ENCODE measurements at places on chromosomes 7 and 10.
A peak's percentile ranks its signal among the peaks of the same experiment; 100 is the strongest.

- no peak for DNase-seq
Measured at GRCh38 chr7:8296362-8296659, 34.3 kb upstream of the ICA1 start.

GRCh38 chr7:130292682-130293257, at the start of gene CPA4:
TSS of gene CPA4 (plus strand) at chr7:130293161. CDS start at chr7:130293181, 20 bp downstream.
- DNase-seq = no peak

- DNase-seq = peak; percentile 1
Measured at GRCh38 chr10:123771877-123772644, 105.9 kb downstream of the GPR26 start.

GRCh38 chr7:107528461-107528860, 35.3 kb downstream of the COG5 start:
- DNase-seq = no peak

DNA sequence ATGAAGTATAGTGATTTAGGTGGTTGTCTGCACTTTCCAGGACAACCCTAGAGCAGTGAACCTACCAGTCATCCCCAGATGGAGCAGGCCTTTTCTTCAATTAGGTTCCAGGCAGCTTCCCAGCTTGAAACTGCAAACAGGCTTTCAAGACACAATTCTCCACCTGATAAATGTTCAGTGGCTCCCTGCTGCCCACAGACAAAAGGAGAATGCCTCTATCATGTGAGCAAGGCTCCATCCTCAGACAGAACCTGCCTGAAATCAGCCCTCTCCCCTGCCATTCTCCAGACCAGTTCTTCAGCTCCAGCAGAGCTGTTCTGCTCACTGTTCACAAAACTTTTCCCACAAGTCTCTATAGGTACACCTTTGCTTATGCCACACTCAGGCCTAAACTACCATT, 22.1 kb downstream of the RELN start:
- no peak for DNase-seq

- no peak for DNase-seq
Measured at GRCh38 chr7:134589491-134589941, 40.6 kb downstream of the AKR1B15 start.

DNA sequence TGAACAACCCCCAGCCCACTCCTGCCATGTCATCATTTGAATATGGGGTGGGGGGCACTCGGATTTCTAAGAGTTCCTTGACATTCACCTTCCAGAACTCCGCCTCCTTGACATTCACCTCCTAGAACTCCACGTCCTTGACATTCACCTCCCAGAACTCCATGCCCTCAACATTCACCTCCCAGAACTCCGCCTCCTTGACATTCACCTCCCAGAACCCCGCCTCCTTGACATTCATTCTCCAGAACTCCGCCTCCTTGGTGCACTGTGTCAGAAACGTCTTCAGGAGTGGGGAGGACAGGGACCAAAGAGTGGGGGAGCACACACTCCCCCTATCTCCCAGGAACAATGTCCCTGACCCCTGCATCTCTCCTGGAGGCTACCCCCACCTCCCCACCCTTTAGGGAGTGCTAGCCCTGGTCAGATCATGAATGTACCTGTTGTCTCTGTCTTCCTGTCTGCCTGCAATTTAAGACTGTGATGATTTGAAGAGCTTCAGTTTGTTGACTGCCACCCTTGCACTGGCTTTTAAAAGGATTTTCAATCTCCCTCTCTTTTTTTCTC, 110.1 kb downstream of the NPTX2 start:
- no peak for DNase-seq

DNA sequence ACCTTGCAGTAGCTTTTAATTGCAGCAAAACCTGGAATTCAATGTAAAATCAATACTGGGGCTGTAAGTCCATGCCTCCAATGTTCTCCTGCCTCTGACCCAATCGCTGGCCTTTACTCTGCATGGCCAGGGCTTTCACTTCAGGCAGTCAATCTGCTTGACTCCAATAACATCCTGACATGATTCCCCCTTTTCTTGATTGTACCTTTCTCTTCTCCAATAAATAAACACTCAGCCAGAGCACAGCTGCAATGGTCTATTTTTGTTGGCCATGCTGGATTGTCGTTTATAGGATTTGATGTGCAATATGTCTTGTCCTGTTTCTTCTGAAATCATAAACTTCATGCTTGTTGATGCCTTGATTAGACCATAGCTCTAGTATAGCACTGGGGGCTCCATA, 97.8 kb upstream of the COL1A2 start:
- DNase-seq = no peak

GRCh38 chr10:21617267-21617666, 83.2 kb downstream of the MLLT10 start:
- no peak for DNase-seq

- peak; percentile 23 for DNase-seq
Measured at GRCh38 chr10:111756217-111757061, 427.1 kb downstream of the GPAM start.

DNA sequence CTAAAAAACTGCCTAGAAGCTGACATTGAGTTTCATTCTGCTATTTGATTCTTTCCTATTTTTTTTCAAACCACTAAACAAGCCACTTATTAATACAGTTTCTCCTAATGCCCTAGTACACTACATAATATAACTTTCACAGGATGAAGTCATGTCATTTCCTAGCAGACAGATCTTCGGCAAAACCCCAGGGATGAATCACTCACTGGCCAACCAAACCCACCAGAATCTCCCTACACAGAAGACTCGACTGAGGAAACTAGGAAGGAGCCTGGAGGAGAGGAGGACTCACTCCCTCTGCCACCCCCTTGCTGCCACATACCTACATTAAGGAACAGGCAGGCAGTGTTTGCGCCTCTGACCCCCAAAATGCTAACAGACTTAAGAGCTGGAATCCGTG, 33.4 kb downstream of the XPNPEP1 start:
- DNase-seq = no peak

DNA sequence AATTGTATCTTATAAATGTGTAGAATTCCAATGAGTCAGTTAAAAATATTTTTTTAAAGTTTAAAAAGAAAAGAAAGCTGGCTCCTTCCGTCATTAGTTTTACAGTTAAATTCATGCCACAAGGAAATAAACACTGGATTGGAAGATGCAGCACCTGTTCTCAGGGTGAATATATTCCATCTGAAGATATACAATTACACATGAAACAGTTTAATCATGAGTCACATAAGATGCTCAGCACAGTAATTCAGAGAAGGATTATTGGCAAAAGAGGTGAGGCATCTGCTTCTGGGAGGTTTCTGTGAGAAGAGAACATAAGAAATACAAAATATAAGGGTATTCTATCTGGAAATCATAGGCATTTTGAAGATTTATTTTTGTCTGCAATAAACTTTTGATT, 376.5 kb upstream of the SORCS1 start:
- DNase-seq = no peak

DNA sequence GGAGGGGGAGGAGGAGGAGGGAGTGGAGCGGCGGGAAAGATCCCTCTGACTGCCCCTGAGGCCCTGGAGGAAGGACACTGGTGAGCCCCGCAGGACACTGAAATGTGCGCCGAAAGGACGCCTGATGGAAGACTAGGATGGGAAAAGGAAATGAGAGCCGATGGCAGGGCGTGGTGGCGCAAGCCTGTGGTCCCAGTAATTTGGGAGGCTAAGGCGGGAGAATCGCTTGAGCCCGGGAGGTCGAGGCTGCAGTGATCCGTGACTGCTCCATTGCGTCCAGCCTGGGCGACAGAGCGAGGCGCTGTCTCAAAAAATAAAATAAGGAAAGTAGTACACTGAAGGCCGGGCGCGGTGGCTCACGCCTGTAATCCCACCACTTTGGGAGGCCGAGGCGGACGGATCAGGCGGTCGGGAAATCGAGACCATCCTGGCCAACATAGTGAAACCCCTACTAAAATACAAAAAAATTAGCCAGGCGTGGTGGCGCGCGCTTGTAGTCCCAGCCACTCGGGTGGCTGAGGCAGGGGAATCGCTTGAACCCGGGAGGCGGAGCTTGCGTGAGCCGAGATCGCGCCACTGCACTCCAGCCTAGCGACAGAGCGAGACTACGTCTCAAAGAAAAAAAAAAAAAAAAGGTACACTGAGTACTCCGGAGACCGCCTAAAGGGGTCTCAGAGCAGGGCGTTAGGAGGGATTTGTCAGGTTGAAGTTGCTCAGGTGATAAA, 561 bp upstream of the HNRNPF start:
- peak; percentile 78 for DNase-seq

DNA sequence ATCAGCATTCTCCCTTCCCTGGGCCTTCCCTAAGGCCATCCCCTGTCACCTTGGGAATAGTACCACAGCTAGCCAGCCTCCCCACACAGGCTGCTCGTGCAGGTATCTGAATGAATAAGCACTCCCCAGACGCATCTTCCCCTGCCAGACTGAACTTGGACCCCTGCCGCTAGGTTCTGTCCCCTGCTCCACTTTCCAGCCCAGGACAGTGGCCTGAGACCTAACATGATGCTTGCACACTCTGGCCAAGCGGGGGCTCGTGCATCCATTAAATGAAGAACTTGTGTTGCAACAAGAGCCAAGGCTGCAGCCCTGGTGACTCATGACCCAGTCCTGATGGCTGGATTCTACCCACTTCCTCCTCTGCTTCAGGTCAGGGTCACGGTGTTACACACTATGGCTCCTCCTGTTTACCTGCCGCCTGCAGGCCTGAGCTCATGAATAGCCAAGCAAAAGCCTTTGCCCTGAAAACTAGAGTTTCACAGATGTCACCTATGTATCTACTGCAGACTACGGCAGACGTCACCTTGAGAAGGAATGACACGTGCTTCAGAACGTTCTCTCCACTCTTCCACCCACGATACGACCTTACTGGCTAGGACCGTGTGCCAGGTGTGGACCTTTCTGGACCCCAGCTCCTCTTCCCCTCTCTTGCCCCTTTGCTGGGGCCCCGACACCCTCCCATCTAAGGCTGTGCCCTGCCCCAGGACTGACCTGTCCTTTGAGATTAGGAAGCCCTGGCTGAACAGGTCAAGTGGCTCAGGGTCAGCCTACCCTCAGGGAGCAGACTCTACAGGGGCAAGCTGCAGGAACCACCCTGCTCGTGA, 6.5 kb downstream of the ASB13 start:
- peak; percentile 18 for DNase-seq

DNA sequence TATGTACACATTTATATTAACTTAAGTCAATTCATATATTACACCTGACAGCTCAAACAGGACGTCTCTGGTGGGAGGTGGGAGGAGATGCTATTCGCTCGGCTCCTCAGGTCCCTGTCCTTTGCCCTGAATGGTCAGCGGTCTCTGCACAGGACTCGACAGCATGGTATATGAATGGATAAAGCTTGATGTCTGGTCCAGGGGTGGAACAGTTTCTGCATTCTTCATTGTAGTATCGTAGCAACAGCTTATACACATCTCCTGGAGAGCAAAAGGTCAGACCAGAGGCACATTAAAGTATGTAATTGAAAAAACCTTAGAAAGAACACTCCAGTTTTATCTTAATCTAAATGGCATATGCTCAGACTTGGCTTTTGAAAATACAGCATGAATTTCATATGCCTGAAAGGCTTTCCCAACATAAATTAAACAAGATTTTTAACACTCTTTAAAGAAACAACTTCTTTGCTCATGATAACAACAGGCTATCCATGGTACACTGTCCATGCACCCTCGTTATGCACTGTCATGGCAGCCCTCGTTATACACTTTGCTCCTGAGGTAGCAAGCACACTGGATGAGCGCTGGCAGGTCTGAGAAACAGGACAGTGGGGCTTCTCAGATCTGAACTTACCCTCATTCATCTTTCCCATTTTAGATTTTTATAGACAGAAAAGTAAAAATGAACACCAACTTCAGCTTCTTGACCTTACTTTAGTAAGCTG, 57.3 kb upstream of the OGDHL start:
- DNase-seq = no peak

DNA sequence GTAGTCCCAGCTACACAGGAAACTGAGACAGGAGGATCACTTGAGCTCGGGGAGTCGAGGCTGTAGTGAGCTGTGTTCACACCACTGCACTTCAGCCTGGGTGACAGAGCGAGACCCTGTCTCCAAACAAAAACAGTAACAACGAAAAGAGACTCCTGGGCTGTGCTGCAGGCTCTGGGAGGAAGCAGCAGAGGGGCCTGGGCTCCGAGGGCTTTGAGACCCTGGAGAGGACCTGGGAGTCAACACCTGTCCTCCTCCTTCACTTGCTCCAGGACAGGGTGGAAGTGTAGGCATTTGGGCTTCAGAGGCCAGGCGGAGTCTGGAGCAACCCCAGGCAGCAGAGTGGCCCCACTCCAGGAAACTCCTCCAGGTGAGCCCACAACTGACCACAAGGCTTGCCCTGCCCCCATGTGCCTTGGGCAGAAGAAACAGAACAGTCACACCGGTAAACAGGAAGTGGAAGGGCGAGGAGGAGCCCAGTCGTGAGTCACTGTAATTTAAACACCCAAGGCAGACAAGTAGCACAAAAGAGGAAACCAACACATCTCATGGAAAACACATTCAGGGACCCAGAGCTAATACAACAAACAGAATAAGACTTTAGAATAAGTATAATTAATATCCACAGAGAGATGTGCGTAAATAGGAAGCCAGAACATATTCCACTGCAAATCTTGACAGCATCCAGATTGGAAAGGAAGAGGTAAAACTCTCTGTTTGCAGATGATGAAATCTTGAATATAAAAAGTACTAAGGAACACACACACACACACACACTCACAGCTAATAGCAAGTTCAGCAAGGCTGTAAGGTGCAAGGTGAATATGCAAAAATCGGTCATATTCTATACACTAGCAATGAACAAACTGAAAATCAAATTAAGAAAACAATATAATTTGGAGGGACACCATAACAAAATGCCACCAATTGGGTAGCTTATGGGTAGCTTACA, 20.5 kb upstream of the RASGEF1A start:
- peak; percentile 66 for DNase-seq

DNA sequence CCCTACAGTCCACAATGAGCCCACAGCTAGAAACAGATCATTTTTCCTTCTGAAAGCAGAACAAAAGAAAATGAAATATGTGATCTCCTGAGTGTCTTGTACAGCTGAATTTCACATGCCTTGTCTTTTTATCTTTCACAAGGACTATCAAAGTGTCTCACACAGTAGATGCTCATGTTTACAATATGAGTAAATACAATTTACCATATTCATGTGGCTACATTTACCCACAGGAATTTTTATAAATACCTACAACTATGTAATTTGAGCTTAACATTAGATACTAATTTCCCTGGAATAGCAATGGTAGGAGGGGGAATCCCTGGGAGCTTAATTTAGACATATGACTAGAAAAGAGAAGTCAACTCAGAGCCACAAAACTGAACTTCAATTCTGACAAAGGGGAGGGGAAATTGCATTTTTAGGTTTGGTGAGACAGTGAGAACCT, 186.2 kb downstream of the MACC1 start:
- DNase-seq = no peak

GRCh38 chr7:69803699-69804516, 205.6 kb downstream of the AUTS2 start:
- DNase-seq = peak; percentile 42

GRCh38 chr10:62373995-62374861, at the start of gene ZNF365:
TSS of gene ZNF365 (plus strand) at chr10:62374369. CDS start at chr10:62376194, 1,825 bp downstream.
- DNase-seq = peak; percentile 64

GRCh38 chr7:75869776-75870379, 9.0 kb upstream of the RHBDD2 start:
- no peak for DNase-seq
